Activated naive CD4-positive, alpha-beta T cell treated with Interleukin-2 at 50 U/mL for 16 hours (primary cell): ENCODE measurements at places on chromosomes 11 and 22.
A peak's percentile ranks its signal among the peaks of the same experiment; 100 is the strongest.

GRCh38 chr11:45344028-45344427 lies 57.9 kb upstream of the SYT13 start:
- no peak for DNase-seq

DNA sequence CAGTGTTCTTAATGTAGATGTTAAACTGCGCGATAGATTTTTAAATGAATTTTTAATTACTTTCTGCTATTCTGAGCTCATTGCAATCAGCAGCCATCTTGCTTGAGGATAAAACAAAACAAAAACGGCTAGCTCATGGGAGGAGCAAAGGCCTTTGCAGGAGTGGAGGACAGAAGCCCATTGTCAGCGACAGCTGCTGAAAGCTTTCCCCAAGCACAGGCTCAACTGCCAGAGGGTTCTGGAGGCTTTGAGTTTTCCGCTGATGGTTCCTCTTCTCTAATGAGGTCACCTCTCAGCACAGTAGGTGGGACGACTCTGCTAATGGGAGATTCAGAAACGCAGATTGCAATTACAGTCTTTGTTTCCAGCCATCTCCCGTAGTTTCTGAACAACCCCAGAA lies 167.1 kb upstream of the TTC12 start:
- DNase-seq: no peak

DNA sequence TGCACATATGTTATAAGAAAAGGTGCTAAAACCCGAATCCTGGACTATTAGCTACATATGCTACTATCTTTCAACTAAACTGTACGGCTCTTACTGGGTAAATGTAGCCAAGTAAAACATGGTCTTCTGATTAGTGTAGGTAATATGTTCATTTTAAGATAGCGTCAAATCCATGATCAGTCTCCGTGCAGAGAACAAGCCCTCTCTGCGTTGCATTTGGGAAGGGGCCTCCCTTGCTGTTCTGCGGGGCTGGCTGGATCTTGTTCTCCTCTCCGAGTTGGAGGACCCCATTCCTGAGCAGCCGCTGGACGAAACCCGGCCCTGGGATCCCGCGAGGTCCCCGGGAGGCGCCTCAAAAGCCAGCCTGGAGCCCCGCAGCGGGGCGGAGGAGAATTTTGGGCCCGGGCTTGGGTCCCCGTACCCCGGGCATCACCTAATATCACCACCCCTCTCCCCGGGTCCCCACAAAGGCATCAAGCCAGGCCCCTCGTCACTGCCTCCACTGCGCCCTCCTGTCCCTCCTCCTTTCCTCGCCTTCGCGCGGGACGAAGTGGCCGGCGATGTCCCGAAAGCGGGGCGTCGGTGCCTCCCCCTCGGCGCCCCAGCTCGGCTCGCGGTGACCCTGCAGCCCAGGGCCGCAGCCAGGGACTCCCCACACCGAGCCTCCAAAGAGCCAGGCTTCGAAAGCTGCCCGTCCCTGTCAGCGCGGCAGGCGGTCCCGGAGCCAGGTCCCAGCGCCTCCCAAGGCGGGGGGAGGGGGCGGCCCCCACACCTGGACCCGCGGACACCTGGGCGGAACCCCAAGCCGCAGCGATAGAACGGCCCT lies 54.5 kb upstream of the FBXO3 start:
- DNase-seq: no peak

DNA sequence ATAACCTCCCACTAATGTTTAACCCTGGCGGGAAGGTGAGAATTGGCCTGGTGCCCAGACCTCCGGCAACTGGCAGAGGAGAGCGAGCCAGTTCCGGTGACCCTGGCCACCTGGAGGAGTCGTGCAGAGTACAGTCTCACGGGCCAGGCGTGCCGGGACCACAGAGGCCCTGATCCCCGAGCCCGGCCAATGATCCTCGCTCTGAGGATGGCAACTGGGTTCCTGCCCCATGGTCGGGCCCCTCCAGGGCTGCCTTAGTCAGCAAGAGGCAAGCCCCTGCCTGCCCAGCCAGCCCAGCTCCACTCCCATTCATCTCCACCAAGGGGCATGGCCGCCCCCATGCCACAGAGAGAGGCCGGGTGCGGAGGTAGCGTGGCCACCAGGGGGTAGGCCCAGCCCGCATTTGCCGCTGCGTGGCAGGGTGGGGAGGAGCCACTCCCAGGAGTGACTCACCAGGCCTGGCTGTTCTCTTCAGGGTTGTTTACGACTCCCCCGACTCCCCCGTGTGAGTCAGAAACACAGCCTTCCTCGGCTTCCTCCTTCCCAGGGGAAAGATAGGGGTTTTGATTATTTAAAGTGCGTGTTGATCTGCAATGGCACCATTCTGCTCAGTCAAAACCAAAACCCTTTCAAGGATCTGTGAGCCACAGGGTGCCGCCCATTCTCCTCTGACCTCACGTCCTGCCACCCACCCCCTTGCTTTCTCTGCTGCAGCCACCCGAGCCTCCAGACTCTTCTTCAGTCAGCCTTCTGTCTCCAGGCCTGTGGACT lies at the start of gene SLC25A45:
Gene SLC25A45, minus strand, starts transcription at position 614 of the 771 bp plus-strand sequence. CDS start 695 bp downstream, outside the sequence.
- peak; percentile 95 for DNase-seq

DNA sequence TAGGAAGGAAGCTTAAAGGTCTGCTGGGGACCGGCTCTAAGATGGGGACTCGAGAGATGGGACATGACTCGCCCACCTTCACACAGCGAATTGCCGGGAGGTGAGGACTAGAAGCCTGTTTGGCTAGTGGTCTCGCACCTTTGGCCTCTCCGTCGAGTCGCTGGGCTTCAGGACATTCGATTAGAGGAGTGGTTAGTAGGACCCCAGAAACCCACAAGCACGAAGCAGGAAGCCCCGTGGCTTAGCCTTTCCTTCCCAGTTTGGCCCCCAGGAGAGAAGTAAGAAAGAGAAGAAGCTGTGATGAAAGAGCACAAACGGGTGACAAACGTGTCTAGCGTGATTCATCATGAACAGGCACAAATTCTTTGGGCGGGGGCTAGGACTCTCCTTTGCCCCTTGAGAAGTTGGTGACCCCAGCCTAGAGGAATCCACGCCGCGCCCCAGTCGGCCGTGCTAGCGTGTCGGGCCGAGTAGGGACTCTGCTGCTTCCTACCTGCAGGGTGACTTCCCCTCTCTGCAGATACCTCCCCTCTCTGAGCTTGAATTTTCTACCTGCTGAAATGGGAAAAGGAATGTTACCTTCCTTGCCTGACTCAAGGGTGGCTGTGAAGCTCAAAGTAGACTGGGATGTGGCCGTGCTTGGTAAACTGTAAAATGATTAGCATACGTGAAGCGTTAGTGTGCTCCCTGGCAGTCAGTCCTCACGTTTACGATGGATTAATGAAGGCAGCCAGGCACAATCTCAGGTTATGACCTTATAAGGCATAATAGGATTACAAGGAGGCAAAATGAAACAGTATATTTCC lies 1.1 kb upstream of the ADM start:
- DNase-seq: peak; percentile 44

DNA sequence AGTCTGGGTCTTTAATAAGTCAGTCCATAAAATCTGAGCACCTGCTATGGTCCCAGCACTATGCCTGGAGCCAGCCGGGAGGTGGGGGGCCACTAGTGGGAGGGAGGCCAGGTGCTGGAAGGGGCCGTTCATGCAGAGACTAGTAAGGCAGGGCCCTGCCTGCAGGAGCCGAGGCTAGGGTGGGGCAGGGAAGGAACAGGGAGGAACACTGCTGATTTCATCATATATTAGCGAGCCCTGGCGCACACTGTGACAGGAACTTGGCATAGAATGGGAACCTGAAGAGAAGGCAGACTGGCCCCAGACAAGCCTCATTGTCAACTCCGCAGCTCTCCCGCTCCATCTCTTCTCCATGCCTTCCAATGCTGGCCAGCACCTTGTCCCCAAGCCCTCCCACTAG lies 7.1 kb downstream of the VSIG10L2 start:
- DNase-seq: no peak

DNA sequence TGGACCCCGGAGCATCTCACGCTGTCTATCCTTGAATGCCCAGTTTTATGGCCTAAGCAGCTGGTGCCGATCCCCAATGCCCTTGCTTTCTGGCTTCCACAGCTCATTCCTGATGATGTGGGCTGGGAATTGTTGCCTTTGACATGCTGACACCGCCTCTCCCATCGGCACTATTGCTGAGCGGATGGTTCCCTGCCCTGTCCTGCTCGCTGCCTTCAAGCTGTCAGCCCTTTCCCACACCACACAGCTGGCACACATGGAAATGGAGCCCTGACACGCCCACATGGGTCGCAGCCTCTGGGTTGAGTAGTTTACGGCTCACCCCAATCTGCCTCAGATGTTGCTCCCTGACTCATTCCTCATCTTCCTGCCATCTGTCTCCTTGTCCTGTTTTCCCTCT lies 110.2 kb upstream of the SESN3 start:
- no peak for DNase-seq

- peak; percentile 50 for DNase-seq
Observed at GRCh38 chr11:48019217-48019584, 38.8 kb downstream of the PTPRJ start.

GRCh38 chr11:129417458-129417857 lies 41.8 kb downstream of the BARX2 start:
- DNase-seq: no peak

- no peak for DNase-seq
Observed at GRCh38 chr22:23762842-23763578, at the start of gene C22orf15. C22orf15 (plus strand) TSS chr22:23762990; CDS start chr22:23763307, 317 bp downstream.

DNA sequence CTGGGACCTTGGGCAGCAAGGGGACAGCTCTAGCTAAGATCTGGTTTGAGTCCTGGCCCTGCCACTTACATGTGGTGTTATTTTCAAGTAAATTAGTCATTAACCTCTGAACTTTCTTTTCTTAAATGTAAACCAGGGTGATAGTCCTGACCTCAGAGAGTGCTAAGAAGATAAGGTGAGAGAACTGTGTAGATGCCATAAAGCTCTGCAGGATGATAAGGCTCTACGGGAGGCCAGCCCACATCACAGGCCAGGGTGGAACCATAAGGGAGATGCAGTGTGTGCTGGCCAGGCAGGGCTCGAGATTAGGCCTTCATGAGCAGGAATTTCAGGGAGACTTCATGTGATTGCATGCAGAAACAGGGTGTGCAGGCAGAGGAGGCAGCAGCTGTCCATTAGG lies 24.2 kb downstream of the NECTIN1 start:
- DNase-seq: no peak

- no peak for DNase-seq
Observed at GRCh38 chr22:27533105-27533745, 268.3 kb downstream of the MN1 start.

DNA sequence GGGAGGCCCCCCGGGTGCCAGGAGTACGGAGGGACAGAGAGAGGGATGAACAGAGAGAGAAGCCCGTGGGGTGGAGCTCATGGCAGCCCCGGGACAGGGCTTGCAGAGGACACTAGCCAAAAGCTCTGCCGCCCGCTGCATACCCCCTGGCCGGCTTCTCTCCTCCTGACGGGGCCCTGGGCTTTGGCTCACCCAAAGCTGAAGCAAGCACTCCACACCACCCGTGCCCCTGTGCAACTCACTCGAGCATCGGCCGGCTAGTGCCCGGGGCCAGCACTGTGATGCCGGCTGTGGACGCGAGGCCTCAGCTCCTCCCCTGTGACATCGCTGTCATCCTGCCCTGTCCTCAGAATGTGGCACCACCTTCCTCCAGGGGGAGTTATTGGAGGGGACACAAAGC lies 429.6 kb downstream of the BRD1 start:
- DNase-seq: no peak

DNA sequence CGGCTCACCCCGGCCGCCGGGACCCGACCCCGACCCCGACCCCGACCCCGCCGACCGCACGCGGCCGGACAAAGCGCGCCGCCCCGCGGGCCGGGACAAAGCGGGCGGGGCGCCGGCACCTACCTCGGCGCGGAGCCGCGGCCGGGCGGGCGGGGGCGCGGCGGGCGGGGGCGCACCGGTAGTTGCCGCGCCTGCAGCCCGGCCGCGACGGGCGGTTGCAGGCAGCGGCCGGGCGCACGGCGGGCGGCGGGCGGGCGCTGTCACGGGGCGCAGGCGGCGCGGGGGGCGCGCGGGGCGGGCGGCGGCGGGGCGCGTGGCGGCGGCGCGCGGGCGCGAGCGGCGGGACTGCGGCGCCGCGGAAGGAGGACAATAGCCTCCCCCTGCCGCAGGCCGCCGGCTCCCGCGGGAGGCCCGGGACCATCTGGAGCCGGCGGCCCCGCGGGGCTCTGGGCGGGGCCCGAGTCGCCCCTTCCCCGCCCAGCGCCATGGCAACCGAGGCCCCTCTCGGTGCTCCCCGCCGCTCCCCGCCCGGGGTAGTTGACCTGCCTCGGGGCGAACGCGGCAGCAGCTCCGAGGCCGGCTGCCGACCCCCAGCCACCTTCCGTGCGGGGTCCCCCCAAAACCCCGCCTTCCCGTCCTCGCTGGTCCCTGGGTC lies 851 bp downstream of the SPTBN2 start:
- no peak for DNase-seq

DNA sequence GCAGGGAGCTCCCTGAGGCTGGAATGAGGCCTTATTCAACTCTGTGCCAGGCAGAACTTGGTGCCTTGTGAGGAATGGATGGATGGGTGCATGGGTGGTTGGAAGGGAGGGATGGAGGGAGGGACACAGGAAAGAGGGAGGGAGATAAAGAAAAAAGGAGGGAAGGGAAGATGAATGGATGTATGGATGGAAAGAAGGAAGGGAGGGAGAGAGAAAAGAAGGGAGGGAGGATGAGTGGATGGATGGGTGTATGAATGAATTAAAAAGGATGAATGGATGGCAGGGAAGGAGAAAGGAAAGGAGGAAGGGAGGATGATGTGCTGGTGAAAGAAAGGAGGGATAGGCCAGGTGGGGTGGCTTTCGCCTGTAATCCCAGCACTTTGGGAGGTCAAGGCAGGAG lies 34.6 kb downstream of the KCNC1 start:
- DNase-seq: no peak

DNA sequence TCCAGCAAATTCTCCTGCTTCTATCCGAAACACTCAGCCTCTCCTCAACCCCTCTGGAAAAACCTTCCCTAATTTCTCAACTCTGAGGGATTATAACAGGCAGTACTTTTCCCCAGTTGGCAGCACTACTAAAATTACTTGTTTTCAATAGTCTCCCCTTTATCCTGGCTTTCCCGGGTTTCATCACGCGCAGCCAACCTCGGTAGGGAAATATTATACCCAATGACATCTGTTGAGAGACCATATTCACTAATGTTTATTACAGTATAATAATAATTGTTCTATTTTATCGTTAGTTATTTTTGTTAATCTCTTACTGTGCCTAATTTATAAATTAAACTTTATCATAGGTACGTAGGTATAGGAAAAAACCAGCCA lies 330 bp upstream of the POLD3 start:
- DNase-seq: no peak

DNA sequence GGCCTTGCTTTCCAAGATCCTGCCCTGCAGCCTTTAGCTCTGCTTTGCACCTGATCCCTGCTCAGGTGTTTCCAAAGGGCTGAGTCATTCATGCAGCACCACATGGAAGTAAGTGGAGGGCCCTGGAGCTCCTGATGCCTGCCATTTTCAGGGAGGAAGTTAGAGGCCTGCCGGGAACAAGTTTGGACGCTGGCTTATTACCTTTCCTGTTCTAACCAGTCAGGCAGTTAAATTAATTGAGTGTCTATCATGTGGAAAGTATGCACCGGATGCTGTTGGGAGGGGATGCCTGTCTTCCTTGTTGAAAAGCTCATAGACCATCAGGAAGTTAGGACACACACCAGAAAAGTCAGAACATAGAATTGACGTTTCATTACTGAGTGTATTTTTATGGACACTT lies 73.7 kb upstream of the PLET1 start:
- no peak for DNase-seq

GRCh38 chr11:68145120-68145866 lies 24.1 kb upstream of the CHKA start:
- DNase-seq: no peak
